AG04449 (cell line): ENCODE measurements at places on chromosomes 1 and 21.

- no peak for DNase-seq
Measured at GRCh38 chr21:39602793-39603192, 9.9 kb upstream of the B3GALT5 start.

GRCh38 chr1:20376880-20377494, 86.3 kb downstream of the VWA5B1 start:
- DNase-seq: no peak

GRCh38 chr1:107550358-107550757, 409.5 kb downstream of the NTNG1 start:
- DNase-seq: no peak

- no peak for DNase-seq
Measured at GRCh38 chr1:244316986-244317655, 134.6 kb downstream of the ADSS2 start.

DNA sequence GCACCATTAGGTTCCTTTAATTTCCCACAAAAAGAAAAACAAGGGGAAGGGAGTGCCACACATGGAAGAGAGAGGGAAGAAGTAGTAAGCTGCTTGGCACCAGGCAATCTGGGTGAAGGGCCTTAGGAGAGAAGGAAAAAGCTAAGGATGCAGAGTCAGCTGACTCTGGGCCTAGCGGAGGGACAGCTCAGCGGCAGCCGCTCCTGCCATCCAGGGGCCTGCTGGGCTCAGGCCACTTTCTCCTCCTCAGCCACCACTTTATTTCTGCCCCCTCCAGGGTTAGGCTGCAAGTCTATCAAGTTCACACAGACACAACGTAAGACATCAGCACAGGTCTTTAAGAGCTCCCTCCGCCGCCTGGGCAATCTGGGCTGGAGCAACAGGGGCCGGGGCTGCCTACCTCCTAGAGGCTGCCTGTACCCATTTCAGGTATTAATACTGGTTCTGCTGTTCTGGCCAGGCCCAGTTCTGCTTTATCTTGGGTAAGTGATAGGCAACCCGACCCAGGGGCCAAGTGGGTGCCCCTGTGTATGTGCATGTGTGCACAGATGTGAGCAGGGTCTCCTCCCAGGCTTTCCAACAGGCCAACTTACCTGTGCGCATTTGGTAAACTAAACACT, 53.6 kb downstream of the SLC45A1 start:
- no peak for DNase-seq

DNA sequence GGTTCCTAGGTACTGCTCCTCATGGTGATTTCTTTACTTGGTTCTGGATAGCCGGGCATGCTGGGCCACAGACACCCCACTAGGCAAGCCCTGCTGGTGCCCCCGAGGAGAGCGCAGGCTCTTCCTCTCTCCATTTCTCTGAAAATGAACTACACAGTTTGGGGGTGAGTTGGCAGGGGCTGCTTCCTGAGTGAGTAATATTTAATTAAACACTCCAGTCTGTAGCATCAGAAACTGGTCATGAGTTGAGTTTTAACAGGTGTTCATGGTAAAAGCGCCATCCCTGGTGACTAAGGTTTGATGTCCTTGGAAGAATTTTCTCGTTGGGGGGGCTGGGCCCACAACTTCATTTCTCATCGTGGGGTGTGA, 1.7 kb downstream of the SPSB1 start:
- no peak for DNase-seq

DNA sequence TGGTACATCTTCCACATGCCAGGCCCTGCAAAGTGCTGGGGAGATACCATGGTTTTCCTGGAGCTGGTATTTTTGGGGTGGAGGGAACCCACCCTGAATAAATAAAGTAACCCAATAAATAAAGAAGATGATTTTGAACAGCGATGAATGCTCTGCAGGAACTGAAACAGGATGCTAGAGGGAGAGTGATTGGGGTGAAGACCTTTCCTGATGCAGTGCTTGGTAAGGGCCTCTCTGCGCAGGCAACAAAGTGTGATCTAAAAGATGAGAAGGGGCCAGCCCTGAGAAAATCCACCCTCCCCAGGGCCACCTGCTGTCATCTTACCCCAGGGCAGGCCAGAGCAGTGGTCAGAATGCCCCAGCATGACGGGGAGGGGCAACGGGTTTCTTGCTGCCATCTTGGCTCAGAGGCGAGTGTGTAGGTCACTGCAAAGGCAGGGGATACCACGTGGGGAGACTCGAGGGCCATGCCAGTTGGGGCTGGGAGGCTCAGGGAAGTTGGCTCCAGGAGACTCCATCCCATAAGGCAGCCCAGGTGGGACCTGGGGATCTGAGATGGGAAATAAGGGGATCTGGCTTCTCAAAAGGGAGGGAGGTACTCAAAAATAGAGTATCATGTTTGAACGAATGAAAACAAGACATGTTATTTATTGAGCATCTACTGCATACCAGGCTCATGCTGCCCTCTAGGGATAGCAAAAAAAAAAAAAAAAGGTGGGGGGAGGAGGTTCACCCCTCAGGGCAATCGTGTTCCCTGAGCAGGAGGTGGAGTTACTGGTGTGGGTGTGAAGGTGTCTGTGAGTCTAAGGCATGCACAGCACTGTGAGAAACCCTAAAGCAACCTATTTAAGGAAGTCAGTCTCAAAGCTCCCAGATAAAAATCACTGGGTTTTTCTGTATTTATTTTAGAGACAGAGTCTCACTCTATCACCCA, 2.8 kb downstream of the SRARP start:
- no peak for DNase-seq

GRCh38 chr1:93437976-93438605, 9.8 kb upstream of the FNBP1L start:
- DNase-seq: no peak

GRCh38 chr1:59671066-59671952, 143.4 kb upstream of the HOOK1 start:
- no peak for DNase-seq

DNA sequence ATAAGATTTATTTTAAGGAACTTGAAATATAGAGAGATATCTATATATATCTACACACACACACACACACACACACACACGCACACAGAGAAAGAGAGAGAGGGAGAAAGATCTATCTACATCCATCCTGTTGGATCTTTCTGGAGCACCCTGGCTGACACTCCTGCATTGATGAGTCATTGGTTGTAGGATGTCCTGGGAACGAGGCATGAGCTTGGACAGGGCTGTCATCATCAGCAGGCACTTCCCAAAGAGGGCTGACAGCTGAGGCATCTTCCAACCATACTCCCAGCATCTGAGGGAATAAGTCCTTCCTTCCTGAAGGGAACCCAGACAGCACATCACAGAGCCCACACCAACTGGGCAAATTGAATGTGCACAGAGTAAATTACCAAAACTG, 99.1 kb upstream of the ERG start:
- no peak for DNase-seq

- no peak for DNase-seq
Measured at GRCh38 chr1:225329041-225329440, 98.8 kb downstream of the LBR start.

DNA sequence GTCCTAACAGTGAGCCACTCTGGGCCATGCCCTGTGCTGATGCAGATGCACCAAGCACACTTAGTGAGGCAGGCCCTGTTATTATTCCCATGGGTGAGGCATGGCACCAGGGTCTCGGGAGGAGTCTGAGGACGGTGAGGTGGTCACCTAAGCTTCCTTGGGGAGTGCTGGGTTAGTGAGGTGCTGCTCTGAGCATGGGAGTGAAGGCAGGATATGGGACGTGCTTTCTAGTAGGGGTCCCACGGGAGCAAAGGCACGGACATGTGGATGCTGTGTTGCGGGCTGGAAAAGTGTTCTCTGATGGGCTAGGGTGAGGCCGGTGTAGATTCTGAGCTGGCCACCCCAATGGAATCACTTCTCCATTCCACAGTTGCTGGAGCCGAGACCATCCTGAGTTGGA, 77.5 kb upstream of the CSF3R start:
- DNase-seq: no peak

- no peak for DNase-seq
Measured at GRCh38 chr21:46243325-46243724, 14.8 kb upstream of the LSS start.

DNA sequence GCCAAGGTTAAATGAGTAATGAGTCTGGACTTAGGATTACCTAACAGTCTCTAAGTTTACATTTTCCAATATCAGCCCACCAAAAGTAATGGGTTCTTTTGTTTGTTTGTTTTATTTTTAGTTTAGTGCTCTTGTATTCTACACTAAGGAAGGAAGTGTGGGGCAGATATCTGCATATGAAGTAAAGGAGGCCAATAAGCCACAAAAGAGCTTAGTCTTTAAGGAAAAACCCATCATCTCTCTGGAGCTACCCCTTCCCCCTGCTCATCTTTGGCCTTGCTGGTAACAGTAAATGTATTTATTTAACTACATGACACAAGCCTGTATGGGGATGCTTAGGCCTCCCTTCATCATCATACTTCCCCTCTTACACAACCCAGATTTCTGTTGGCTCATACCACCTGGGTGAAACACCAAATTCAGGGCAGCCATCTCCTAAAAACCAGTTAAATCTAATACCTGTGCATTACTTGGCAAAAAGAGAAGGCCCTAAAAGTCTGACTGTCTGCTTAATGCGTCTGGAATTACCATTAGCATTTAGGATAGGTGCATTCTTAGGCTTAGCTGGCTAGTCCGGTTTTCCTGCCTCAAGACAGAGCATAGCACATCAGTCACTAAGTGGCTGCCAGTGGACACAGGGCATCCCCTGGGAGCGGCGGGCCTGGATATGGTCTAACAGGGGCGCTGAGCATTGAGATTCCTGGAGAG, 96.8 kb upstream of the ADGRL2 start:
- DNase-seq: no peak

DNA sequence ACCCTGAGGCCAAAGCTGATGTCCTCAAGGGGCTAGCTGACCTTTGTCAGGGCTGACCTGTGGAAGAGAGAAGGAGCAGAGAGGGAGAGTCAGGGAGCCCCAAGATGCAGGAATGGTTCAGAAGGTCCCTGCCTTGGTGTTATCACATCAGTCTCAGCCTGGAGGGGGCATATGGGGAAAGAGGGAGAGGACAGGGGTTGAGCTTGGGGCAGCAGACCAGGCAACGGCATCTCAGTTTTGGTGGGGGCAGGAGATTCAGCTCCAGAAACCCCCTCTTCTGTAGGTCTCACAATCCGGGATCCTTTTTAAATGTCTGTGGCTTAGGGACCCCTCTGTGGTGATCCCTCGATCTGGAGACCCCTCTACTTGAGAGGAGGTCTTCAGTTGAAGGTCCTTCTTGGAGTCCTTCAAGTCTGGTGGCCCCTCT, 815 bp downstream of the S100A13 start:
- no peak for DNase-seq

DNA sequence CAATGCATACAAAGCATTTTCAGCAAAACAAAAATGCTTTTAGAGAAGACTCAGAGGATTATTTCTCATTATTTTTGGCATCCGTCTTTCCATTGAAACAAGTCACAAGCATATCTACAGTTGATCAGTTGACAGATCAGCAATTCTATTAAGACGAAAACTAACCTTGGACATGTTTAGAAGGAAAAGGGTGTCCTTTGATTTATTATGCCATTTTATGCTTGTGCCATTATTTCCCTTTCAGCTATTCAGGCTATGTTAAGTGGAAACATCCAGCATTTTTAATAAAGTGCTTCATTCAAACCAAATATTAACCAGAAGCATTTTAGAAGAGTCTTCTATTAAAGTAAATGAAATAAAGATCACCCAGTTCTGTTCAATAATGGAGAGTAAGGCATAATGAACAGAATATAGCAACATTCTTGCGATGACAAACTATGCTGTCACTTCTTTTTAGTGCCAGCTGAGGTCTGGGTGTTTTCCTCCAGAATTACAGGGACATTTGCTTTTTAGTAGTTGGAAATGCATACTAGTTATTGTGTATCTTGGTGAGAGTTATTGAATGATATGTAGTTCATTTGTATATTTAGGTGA, 481.4 kb downstream of the PLA2G4A start:
- DNase-seq: no peak

DNA sequence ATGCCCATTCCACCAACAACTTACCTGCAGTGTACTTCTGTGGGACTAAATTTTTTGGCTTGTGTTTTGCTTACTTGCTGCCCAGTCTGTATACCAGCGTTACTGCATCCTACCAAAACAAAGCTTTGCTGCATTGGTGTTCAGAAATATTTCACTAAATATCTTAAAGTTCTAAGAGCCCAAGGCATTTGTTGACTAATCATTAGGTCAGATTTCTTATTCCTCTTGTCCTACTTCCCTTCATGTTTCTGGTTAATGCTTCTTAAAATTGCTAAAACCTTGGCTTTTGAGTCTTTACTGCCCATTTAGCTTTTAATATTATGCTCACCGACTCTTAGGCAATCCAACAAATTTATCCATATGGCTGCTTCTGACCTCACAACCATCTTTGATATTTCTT, 161.8 kb downstream of the DPYD start:
- DNase-seq: no peak

DNA sequence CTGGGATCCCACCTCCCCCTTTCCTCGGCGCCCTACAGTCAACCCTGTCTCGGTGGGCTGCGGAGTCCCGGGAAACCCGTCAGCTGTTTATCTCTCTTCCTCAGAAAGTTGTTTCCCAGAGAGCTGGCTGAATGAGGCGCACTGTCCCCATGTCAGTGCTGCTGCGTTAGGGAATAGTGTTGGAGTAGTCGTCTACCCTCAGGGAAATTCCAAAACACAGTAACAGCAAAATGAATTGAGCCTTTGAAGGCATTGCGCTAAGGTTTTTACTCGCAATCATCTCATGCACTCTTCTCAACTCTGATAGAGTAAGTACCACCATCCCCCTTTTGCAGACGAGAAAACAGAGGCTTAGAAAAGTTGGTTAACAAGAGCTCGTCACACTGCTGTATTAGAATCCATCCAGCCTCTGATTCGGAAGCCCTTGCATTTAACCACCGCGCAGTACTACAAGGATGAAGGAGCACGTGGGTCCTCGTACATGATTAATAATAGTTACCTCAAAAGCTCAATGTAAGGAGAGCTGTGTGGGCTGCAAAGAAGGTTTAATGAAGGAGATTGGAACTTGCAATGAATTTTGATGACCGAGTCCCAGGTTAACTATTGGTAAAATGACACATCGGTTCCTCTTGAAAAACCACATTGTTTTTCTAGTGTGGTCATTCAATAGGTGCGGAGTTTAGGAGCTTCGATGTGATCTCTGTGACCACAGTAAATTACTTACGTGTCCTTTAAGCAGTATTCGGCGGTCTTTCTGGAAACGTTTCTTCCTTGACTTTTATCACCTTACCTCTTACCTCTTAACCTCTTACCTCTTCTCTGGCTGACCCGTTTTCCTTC, 788 bp upstream of the EDEM3 start:
- no peak for DNase-seq
